ENCODE measurements at places on chromosomes 4 and X. TPM values are rescaled to one million over a fixed set of nuclear protein-coding genes. Genes with fewer than 3 reads are reported as not detected.

DNA sequence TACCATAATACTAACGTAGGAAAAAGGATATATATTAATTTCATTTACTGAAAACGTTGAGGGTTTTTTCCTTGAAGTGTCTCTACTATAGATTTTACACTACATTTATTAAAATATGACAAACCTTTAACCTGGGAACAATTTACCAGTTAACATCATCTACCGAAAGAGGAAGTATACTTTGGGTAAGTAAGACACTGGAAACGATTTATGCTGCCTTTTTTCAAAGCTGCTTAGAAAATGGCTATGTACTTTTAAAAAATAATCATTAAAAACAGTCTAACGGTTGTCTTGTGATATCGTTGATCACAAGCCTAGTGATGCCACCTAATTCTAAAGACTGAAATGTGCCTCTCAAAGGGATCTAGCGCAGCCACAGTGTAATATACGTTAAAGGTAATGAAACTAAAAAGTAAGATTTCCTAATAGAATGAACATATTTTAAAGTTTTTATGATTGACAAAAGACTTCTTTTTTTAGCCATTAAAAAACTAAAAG lies 50.4 kb downstream of the STX18 start:
- DNase-seq = no peak

The FANCB gene
- 14.2 TPM for total RNA-seq

DNA sequence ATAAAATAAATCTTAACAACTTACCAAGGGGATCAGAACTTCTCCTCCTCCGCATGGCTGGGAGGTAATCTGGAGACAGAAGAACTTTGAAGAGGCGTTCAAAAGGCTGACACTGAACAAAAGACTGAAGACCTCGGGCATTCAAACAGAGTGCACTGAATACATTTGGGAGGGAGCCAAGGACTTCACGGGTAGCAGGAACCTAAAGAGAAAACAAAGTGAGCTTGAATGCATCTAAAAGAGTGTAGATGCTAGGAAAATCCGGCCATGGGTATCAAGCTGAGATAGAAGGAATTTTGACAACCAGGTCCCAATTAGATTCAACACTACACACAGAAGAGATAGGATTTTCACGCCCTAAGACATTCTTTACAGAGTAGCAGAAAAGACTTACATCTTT lies 69.6 kb downstream of the HUWE1 start:
- no peak for DNase-seq

DNA sequence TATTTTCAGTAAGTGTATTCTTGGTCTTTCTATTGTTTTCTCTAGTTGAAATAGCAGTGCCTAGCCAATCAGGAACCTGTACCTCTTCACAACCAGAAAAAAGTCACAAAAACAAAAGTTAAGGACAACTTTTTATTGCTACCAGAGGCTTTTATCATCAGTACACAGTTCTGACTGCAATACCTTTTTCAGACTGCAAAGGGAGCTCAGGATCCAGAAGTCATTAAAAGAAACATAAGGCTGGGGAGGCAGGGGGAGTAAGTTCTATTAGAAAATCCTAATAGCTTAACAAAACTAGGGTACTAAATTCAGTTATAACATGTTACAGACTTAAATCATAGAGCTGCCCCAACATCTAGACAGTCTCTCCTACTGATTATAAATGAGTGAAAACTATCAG lies 28.8 kb downstream of the CCNI start:
- DNase-seq = no peak

DNA sequence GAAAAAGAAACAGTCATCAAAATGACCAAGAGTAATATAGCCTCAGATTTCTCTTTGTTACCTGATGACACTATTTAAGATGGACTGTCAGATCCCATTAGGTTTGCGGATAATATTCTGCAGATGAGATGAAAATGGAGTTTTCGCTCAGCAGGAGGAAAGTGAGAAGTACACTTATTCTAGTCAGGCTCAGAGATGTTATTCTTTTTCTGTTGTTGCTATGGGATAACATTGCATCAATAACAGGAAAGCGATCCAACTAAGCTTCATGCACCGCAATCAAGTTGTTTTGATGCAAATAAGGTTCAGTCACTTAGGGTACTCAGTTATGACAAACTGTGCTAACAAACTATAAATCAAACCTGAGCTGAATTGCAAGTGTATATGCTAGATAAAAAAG lies 415.0 kb downstream of the CCSER1 start:
- no peak for DNase-seq
